ENCODE measurements at places on chromosomes 3 and 15. TPM values are rescaled to one million over a fixed set of nuclear protein-coding genes. Genes with fewer than 3 reads are reported as not detected.

The NPAP1 gene
- not detected for total RNA-seq

The GJD2 gene
- total RNA-seq = not detected

The CPN2 gene
- not detected for total RNA-seq

The IQCH gene
- total RNA-seq = 1.6 TPM

The RHCG gene
- total RNA-seq = 35.8 TPM

The CCR9 gene
- not detected for total RNA-seq

The PIF1 gene
- 16.2 TPM for total RNA-seq

The CCDC9B gene
- 18.7 TPM for total RNA-seq

The IL5RA gene
- total RNA-seq = not detected
